ENCODE measurements at places on chromosomes 5 and 9. TPM values are rescaled to one million over a fixed set of nuclear protein-coding genes. Genes with fewer than 3 reads are reported as not detected.

The PLAC8L1 gene
- total RNA-seq: not detected

The FIBCD1 gene
- total RNA-seq: not detected

The ZFYVE16 gene
- 42.4 TPM for total RNA-seq

The OLFML2A gene
- total RNA-seq: 47.1 TPM

The SLC25A48 gene
- not detected for total RNA-seq

The C5orf52 gene
- not detected for total RNA-seq

The PLK2 gene
- total RNA-seq: 34.9 TPM

The CD72 gene
- total RNA-seq: 3.1 TPM

The SPINK4 gene
- not detected for total RNA-seq

The CAMK4 gene
- total RNA-seq: 1.2 TPM

The SOHLH1 gene
- total RNA-seq: not detected

The ALDOB gene
- not detected for total RNA-seq

The HAVCR1 gene
- not detected for total RNA-seq

GRCh38 chr9:123044586-123044985, 11.1 kb downstream of the GPR21 start:
- no peak for DNase-seq
- H3K27ac ChIP-seq: peak overlapping the region; percentile 20
- H3K4me1 ChIP-seq: peaks cover 21% of the 10 kb centered on the region
- no peaks in the 10 kb centered on the region for H3K27me3 ChIP-seq
- H3K4me3 ChIP-seq: no peak overlapping the region
- no peaks in the 10 kb centered on the region for H3K36me3 ChIP-seq

DNA sequence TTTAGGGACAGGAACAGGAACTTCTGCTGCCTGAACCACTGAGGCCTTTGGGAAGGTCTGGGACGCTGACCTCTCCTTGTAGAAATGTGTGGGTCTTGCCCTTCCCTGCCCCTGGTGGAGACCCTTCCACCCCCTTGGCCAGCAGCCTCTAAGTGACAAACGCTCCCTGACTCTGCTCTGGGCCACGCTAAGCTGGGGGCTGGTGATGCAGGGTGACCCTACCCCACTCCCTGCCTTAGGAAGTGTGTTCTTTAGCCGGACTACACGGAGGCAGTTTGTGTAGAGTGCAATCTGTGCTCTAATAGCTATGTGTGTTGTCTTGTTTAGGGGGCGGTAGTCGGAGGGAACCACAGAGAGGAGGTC, 123.0 kb downstream of the COL23A1 start:
- H3K27me3 ChIP-seq: no peaks in the 10 kb centered on the region
- H3K4me1 ChIP-seq: peaks cover 10% of the 10 kb centered on the region
- no peak overlapping the region for H3K4me3 ChIP-seq

- no peaks in the 10 kb centered on the region for H3K4me1 ChIP-seq
- H3K27me3 ChIP-seq: no peaks in the 10 kb centered on the region
- no peak overlapping the region for H3K27ac ChIP-seq
- no peaks in the 10 kb centered on the region for H3K36me3 ChIP-seq
These were observed 8.8 kb upstream of the HSDL2 start for GRCh38 chr9:112371060-112371459.

GRCh38 chr9:6433410-6433809, 20.4 kb downstream of the UHRF2 start:
- no peak overlapping the region for H3K4me3 ChIP-seq
- H3K27ac ChIP-seq: peak overlapping the region; percentile 19
- H3K36me3 ChIP-seq: no peaks in the 10 kb centered on the region
- H3K4me1 ChIP-seq: peaks cover 26% of the 10 kb centered on the region

GRCh38 chr9:114827641-114828302, 21.9 kb upstream of the TNFSF15 start:
- H3K4me1 ChIP-seq: no peaks in the 10 kb centered on the region
- H3K4me3 ChIP-seq: no peak overlapping the region

GRCh38 chr9:115524453-115525059, 406.6 kb upstream of the TNC start:
- H3K36me3 ChIP-seq: no peaks in the 10 kb centered on the region
- no peaks in the 10 kb centered on the region for H3K4me1 ChIP-seq
- H3K27ac ChIP-seq: no peak overlapping the region
- H3K4me3 ChIP-seq: no peak overlapping the region

DNA sequence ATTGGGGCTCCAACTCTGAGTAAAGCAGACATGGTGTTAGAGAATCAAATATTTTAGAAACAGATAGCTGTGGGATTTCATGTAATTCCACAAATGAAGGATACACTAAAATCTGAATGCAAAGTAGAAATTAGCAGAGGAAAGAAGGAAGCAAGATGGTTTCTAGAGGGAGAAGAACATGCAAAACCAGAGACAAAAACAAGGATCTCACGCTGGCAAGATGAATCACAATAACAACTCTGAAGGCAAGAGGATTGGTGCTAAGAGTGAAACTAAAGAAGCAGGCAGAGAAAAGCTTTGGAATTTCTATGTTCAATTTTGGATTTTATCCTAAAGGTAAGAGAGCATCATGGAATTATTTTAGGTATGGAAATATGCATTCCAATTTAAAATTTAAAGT, 857.2 kb upstream of the COX7C start:
- DNase-seq: no peak
- no peak overlapping the region for H3K4me3 ChIP-seq
- no peaks in the 10 kb centered on the region for H3K36me3 ChIP-seq
- no peak overlapping the region for H3K27ac ChIP-seq

DNA sequence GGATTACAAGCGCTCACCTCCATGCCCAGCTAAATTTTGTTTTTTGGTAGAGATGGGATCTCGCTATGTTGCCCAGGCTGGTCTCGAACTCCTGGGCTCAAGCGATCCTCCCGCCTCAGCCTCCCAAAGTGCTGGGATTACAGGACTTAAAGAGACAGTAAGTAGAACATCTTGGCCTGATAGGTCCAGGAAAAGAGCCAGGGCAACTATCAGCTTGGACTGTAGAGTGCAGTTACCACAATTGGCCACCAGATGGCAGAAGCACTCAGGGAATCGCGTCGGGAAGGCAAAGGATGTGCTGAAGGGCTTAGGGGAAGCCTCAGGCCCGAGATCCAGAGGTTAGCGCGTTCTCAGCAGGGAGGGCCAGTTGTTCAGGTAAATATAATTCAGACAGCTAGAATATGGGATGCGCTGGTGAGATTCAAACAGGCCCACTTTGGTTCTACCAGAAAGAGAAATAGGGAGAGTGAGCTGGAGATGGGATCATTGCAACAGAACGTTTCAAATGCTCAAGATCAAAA, 21.5 kb downstream of the C9orf57 start:
- no peak overlapping the region for H3K27ac ChIP-seq
- no peaks in the 10 kb centered on the region for H3K36me3 ChIP-seq
- H3K4me3 ChIP-seq: no peak overlapping the region
- DNase-seq: peak; percentile 80
- no peaks in the 10 kb centered on the region for H3K4me1 ChIP-seq
- no peaks in the 10 kb centered on the region for H3K27me3 ChIP-seq

DNA sequence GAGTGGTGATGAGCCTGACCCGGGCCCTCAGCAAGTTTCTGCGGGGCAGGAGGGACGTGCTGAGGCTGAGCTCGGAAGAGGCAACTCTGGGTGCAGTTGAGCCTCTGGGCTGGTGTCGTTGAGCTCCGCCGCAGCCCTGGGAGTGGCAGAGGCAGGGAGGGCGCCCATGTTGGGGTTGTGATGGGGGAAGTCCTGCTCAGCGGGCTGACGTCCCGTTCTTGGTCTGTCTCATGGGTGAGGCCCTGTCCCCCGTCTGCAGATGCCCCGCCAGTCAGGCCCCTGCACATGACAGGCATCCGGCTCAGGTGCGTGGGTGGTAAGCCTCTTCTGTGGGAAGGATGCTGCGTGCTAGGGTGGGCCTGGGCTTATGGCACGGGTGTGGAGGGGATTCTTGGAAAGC, 64.3 kb downstream of the RXRA start:
- no peaks in the 10 kb centered on the region for H3K27me3 ChIP-seq
- no peak overlapping the region for H3K4me3 ChIP-seq
- DNase-seq: no peak
- no peak overlapping the region for H3K27ac ChIP-seq
- H3K4me1 ChIP-seq: peaks cover 26% of the 10 kb centered on the region

DNA sequence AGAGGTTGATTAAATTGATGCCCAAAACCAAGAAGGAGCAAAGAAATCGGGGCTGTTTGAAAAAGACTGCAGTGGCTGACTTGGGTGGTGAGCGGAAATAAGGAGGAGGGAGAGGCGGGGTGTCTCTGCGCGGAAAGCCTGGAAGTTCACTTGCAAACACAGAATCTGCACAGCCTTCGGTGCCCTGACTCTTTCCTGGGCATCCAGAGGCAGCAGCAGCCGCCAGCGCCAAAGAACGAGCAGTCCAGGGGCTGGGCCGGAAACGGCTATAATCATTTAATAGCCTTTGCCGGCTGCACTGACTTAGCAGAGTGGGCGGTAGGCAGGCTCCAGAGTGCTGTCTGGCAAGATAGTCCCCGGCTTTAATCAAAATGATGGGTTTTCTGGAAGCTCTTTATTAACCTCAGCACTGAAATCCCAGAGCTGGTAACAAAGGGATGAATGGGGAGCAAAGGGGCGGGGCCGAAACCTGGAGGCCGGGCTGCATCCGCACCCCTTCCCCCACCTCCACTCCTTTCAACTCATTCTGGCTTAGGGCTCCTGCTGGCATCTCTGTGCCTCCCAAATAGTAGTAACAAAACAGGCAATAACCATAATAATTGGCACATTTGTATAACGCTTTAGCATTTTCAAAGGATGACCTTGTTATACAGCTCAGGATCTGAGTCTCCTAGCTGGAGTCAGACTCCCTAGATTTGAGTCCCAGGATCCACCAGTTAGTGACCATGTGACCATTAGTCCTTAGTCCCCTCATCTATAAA, 35.7 kb downstream of the PCDHAC2 start:
- H3K27ac ChIP-seq: peak overlapping the region; percentile 26
- peak overlapping the region; percentile 4 for H3K4me3 ChIP-seq

DNA sequence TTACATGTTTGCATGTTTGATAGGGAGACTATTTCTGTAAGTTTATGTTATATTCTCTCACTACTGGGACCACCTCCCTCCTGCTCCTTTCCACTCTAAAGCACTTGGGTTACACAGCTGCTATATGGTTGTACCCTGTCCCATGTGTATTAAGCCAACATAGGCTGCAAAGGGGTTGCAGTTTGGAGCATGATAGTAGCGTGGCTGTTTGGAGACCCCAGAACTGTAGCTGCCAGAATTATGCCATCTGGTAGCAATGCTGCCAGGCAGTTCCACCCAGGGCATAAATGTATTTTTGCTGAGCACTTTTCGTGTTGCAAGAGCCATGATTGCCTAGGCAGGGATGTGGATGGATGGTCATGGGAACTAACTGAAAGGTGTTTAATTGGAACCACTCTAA, 81.8 kb downstream of the CNTLN start:
- H3K27me3 ChIP-seq: no peaks in the 10 kb centered on the region
- H3K4me1 ChIP-seq: no peaks in the 10 kb centered on the region
- H3K36me3 ChIP-seq: no peaks in the 10 kb centered on the region
- H3K4me3 ChIP-seq: no peak overlapping the region
- no peak for DNase-seq

DNA sequence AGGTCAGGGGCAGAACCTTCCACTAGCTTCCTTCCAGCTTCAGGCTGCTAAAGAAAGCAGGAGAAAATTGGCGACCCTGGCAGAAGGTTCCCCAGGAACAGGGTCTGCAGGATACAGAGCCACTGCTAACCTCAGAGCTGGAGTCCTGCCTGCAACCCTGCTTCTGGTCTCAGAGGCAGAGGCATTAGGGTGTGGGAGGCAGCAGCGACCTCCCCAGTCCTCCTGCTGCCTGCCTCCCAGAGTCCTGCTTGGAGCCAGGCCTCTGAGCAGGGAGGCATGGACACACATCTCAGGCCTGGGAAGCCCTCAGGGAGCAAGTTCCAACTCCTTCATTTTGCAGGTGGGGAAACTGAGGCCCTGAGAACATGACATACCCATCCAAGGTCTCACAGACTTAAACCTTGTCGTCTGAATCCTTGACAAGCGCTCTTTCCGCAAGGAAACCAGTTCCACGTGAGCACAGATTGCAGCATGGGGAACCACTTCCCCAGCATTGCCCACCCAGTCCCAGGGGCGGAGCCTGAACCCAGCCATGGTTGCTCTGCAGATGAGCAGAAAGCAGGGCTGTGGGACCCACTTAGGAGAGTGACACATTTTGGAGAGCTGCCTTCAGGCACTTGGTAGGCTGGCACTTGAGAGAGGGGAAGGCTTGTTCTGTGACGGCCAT, 28.2 kb upstream of the HAND1 start:
- no peaks in the 10 kb centered on the region for H3K4me1 ChIP-seq
- H3K36me3 ChIP-seq: no peaks in the 10 kb centered on the region
- H3K27ac ChIP-seq: no peak overlapping the region
- no peaks in the 10 kb centered on the region for H3K27me3 ChIP-seq
- H3K4me3 ChIP-seq: no peak overlapping the region

GRCh38 chr5:37988454-37989046, 148.7 kb upstream of the GDNF start:
- no peaks in the 10 kb centered on the region for H3K36me3 ChIP-seq
- H3K4me3 ChIP-seq: no peak overlapping the region
- H3K27me3 ChIP-seq: no peaks in the 10 kb centered on the region
- DNase-seq: no peak
- H3K27ac ChIP-seq: no peak overlapping the region

GRCh38 chr5:54838843-54839242, 146.6 kb downstream of the ESM1 start:
- no peak for DNase-seq
- no peaks in the 10 kb centered on the region for H3K4me1 ChIP-seq
- H3K36me3 ChIP-seq: no peaks in the 10 kb centered on the region
- H3K27me3 ChIP-seq: no peaks in the 10 kb centered on the region
- no peak overlapping the region for H3K4me3 ChIP-seq

DNA sequence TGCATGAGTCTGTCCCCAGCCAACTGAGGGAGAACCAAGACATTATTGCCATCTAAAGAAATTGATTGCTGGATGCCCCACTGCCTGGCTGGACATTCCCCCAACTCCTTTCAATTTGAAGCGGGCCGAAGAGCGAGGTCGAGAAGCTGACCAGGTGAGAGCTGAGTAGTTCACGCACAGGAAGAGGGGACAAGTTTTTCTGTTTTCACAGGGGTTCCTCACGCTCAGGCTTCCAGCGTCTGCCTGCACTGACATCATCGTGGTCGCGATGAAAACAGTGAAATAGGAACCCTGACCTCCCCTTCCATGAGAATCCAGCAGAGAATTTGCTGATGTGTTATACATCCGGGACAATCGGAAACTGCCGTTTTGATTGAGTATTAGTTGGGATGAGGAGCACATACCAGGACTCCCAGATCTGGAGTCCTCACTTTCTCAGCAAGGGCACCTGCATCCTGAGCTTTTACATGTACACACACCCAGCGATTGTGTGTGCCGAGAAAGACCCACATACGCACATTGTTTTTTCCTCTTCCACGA, 3.1 kb upstream of the DMRT3 start:
- H3K36me3 ChIP-seq: no peaks in the 10 kb centered on the region
- no peak for DNase-seq
- H3K4me1 ChIP-seq: peaks cover 44% of the 10 kb centered on the region
- H3K4me3 ChIP-seq: no peak overlapping the region
- no peak overlapping the region for H3K27ac ChIP-seq

- H3K27me3 ChIP-seq: no peaks in the 10 kb centered on the region
- peak overlapping the region; percentile 94 for H3K27ac ChIP-seq
- H3K36me3 ChIP-seq: no peaks in the 10 kb centered on the region
- no peak overlapping the region for H3K4me3 ChIP-seq
These were observed 155.3 kb downstream of the MACROH2A1 start for GRCh38 chr5:135243556-135244285.

- peak overlapping the region; percentile 56 for H3K27ac ChIP-seq
- no peak overlapping the region for H3K4me3 ChIP-seq
- H3K27me3 ChIP-seq: no peaks in the 10 kb centered on the region
- H3K4me1 ChIP-seq: peaks cover 12% of the 10 kb centered on the region
- H3K36me3 ChIP-seq: peaks cover 43% of the 10 kb centered on the region
These were observed 63.1 kb upstream of the CACNA1B start for GRCh38 chr9:137814436-137814835.

Measured in thyroid gland (tissue), 4 donors.